ENCODE measurements at places on chromosomes 6 and 20.
A peak's percentile ranks its signal among the peaks of the same experiment; 100 is the strongest.

- DNase-seq: peak; percentile 41
Observed at GRCh38 chr20:49539481-49540231, 28.3 kb downstream of the PTGIS start.

DNA sequence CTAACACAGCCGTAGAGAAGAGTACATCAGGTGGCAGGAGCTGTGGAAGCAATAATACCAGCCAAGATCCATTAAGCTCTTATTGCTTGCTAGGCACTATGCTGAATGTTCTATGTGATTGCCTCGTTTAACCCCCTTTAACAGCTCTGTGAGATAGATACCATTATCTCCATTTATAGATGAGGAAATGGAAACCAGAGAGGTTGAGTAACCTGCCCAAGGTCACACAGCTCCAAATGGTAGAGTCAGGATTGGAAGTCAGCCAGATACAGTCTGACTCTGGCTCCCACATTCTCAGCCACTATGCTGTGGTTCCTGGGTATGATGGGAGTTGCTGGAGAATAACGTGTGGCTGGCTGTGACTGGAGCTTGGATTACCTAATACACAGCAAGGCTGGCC, 92.4 kb downstream of the DLGAP4 start:
- DNase-seq: no peak

- DNase-seq: no peak
Observed at GRCh38 chr6:41455818-41456217, 90.4 kb upstream of the FOXP4 start.

- peak; percentile 39 for DNase-seq
Observed at GRCh38 chr20:36468149-36469000, 72.9 kb upstream of the MYL9 start.

DNA sequence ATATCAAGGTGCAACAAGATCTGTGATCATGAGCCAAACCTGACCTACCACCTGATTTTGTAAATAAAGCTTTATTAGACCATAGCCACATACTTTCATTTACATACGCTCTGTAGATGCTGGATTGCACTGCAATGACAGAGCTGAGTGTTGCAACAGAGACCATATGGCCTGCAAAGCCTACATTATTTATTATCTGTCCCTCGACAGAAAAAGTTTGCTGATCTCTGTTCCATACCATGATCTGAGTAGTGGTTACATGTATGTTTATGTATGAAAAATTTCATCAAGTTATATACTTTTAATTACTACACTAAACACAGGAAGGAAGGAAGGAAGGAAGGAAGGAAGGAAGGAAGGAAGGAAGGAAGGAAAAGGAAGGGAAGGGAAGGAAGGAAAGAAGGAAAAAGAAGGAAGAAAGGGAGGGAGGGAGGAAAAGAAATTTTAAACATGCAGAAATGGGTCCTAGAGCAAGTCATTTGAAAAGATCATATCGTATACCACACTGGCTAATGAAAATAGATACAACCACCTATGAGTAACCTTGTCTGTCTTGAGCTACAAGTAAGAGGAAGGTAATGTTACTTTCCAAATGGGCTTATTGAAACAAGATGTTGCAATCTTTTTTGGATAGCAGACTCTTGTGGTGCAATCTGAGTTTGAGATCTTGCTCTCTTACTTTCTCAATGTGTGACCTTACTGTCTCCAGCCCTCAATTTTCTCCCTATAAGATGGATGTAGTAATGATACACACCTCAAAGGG, 441.0 kb downstream of the KIF16B start:
- DNase-seq: no peak

- DNase-seq: no peak
Observed at GRCh38 chr6:39080246-39080875, 31.8 kb downstream of the GLP1R start.

GRCh38 chr6:6595025-6595424, 6.5 kb downstream of the LY86 start:
- DNase-seq: no peak

DNA sequence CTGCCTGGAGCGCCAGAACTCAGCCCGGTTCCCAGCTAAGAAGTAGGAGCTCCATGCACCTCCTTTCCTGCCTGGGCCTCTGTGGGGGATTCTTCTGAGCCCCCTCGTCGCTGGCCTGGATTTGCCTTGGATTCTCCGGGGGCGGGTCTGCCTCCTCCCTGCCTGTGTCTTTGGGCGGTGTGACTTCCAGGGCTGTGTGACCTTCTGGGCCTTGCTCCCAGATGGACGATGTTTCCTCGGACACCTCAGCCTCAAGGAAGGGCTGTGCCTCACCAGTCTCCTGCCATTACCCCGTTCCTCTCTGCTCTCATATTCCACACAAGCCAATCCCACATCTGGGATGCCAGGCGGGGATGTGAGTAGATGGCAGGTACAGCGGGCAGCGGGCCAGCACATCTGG, 76.8 kb downstream of the ERMARD start:
- no peak for DNase-seq

DNA sequence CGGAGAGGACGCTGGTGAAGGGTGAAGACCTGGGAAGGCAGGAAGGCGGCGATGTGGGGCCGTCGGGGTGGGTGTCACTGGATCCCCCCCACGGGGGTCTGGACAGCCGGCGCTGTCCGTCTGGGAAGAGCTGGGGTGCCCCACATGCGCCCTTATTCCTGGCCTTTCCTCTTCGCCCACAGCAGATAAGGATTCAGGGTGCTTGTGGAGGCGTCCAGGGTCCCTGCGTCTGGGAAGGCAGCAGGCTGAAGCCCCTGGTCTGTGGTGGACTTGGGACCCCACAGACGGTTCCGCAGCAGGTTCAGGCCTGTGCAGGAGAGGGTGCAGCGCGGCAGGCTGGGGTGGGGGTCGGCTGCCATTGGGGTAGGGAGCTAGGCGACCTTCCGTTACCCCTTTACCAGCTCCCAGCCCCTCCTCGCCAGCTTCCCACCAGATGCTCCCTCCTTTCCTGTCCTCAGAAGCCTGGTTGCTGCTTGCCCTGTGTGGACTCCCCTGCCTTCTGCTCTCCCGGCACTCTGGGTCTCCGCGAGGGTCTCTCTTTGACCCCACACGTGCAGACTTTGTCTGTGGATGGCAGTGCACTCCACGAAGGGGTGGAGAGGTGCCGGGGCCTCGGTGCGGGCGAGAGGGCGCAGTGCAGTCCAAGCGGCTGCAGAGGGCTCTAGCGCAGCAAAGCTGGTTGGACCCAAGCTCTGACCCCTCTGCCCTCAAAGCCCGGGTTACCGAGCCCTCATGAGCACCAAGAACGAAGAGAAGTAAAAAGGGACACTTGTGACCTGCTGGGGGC, 2.1 kb upstream of the GATA5 start:
- DNase-seq: no peak

GRCh38 chr6:124655866-124656265, 306.4 kb upstream of the RNF217 start:
- no peak for DNase-seq

DNA sequence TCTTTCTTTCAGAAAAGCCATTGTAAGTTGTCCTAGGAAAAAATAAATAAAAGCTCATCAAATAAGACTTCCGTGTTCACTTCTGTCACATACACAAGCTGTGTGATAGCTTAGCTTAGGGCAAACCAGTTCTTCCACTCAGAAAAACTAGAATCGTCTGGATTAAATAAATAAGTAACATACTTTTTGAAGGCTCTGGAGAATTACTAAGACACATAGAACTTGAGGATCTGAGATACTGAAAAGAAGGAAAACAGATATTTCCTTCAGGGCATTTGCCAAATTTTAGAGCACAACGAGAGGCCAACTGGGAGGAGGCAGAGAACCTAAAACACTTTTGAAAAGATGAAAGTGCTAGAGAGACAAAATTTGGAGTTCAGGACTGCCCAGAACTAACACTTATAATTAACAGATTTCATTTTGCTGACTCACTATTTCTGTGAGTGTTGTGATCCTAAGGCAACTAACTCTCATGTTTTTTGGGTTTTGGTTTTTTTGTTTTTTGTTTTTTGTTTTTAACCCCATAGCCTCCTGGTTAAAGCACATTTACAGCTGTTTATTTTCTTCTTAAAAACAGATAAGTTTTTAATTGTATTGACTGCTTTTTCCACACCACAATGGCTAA, 38.7 kb upstream of the THEMIS start:
- DNase-seq: peak; percentile 60

- DNase-seq: no peak
Observed at GRCh38 chr6:97557355-97557754, 274.3 kb upstream of the MMS22L start.

- DNase-seq: no peak
Observed at GRCh38 chr20:44704551-44704971, 10.6 kb upstream of the CCN5 start.

DNA sequence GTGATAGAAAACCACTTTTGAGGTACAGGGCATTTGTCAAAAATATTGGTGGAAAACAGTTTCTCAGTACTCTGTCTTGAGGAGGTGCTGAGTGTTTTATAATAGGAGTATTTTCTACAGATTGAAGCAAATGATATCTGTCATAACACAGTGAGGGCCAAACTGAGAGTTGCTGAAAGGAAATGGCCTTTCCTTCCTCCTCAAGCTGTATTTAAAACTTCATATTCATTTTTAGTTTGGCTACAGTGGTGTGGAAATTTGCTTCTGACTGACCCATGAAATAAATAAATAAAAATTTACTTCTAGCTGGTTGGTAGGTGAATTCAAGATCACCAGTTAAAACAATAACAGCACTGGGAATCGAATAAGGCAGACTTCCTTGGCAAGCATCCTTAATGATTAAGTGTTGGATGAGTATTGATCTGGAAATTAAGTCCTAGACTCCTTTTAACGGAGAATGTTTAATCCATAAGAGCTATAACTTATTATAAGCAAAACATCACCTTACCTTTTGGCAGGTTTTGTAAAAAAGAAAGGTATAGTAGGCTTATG, 828.6 kb upstream of the CITED2 start:
- DNase-seq: no peak

DNA sequence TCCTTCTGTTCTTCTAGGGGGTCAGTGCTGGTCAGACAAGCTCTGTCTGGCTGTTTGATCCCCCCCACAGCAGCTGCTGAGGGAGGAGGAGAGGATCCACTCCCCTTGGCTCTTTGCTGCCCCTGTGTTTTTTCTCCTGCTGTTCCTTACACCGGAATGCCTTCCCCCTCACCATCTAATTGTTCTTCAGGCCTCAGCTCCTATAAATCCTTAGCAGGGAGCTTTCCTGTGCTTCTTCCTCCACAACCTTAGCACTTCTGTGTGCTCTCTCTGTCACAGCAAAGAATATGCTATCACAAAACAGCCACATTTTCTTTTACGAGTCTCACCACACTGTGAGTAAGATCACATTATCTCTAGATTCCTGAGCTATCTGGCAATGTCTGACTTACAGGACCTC, 196.6 kb downstream of the OTOR start:
- no peak for DNase-seq

DNA sequence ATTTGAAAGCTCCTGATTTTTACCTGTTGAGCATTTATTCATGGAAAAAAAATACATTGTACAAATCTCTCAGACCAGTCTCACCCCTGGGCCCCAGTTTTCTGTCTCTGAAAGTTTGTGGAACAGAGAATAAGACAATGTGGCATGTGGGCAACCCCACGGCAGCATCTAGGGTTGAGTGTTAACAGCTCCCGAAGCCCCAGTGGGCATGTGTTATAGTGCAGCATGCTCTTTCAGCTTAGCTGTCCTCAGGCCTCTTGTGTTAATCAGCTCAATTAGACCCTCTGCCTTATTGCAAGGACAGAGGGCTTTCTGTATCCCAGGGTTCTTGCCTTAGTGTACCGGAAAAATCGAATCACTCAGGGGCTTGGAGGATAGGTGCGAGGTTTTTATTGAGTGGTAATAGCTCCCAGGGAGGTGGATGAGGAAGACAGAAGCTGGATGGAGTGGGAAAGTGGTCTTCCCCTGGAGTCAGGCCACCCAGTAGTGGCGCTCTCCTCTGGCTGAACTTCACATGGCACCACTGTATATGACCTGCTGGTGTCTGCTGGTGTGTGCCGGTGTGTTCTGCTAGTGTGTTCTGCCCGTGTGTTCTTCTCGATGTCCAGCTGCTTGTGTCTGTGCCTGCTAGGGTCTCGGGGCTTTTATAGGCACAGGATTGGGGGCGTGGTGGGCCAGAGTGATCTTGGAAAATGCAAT, 382.8 kb downstream of the EPM2A start:
- DNase-seq: no peak

DNA sequence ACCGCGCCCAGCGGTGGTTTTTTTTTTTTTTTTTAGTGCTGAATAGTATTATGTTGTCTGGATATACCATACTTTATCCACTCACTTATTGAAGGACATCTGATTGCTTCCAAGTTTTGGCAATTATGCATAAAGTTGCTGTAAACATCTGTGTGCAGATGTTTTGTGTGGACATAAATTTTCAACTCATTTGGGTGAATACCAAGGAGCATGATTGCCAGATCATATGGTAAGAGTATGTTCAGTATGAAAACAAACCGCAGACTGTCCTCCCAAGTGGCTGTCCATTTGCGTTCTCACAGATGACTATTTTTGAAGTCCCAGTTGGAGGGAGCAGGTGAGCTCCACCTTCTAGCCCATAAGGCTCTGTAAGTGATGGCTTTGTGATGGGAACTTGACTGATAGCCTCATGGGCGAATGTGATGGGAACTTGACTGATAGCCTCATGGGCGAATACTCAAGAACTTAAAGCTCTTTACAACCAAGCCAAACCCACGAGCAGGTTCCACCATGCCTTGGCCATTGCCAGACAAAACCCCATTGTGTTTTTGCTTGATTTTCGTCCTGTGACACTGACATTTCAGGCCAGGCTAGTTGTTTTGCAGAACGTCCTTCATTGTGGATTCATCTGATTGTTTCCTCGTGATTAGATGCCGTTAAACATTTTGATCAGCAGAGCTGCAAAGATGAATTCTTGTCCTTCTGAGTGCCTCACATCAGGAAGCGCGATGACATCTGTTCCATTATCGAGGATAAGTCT, 51.0 kb downstream of the ZBTB2 start:
- DNase-seq: no peak

DNA sequence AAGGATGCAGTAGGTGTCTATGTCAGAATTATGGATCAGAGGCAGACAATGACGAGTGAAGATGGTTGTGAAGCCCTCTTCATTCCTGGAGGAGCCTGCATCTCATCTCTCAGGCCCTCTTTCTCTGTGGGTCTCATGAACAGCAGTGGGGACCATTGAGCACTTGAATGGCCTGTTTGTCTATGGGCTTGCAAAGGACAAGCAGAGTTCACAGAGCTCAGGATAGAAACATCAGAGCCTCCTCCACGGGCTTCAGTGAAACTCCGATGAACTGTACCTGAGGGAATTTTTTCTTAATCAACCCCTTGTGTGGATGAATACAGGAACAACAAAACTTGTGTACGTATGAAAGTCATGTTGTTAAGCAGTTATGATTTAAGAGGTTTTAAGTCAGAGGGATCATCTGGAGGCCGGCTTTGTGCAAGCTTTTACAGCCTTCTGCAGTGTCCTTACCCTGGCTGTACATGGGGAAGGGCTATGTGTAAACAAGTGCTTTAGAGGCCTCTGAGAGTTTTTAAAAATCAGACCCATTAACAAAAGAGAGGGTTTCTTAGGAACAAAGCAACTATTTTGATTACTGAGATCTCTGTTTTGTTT, 29.7 kb upstream of the PI16 start:
- no peak for DNase-seq

DNA sequence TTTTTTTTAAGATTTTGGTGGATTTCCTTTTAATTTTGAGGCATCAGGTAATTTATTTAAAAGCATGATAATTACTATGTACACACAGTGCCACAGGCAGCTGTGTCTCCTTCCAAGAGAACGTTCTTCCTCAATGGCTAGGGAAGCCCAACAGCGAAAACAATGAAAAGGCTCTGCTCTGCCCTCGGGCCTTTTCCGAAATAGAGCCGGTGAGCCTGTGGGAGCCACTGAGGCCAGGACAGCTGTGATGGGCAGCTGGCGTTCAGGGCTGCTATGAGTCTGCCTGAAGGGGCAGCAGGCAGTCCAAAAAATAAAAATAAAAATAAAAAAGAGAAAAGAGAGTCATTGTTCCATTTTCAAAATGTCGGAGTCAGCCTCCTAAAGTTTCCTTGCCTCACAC, 443.8 kb downstream of the KIF16B start:
- DNase-seq: no peak

Data from NCI-H510A treated with DMSO at 0.1 percent for 48 hours (cell line).